Sciatic nerve (tissue), 2 donors: ENCODE measurements at places on chromosomes 6 and 20.

DNA sequence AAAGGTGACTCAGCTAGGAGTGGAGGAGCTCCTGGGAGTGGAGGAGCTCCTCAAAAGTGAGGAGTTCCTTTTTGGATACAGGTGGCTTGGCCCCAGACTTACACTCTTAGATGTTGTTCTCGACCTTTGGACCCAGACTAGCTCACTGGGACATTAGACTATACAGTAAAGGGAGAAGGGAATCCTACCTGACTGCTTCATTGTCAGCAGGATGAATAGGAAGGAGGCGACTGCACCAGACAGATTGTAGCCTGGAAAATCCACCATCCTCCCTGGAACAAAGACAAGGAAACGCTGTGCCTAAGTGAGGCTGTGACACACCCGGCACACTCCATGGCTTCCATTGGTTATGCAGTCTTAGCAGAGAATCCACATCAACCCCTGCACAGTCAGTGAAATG lies at the start of gene BTNL2:
TSS of gene BTNL2 (minus strand) at position 325 of the 400 bp plus-strand sequence. CDS start at position 267, 58 bp downstream.
- no peak for DNase-seq

- no peak for DNase-seq
Measured at GRCh38 chr20:11296221-11296620, 621.5 kb upstream of the BTBD3 start.

GRCh38 chr6:163347021-163347446 lies 67.5 kb upstream of the QKI start:
- DNase-seq, result no peak

GRCh38 chr6:138371452-138371711 lies 6.3 kb upstream of the SMIM28 start:
- no peak for DNase-seq

GRCh38 chr20:50067461-50067860 lies 45.5 kb downstream of the UBE2V1 start:
- DNase-seq, result no peak

- DNase-seq, result no peak
Measured at GRCh38 chr20:445514-446336, 16.6 kb downstream of the TBC1D20 start.

- no peak for DNase-seq
Measured at GRCh38 chr20:11791835-11792567, 125.7 kb upstream of the BTBD3 start.

- DNase-seq, result no peak
Measured at GRCh38 chr6:146149770-146150169, 120.9 kb downstream of the GRM1 start.

DNA sequence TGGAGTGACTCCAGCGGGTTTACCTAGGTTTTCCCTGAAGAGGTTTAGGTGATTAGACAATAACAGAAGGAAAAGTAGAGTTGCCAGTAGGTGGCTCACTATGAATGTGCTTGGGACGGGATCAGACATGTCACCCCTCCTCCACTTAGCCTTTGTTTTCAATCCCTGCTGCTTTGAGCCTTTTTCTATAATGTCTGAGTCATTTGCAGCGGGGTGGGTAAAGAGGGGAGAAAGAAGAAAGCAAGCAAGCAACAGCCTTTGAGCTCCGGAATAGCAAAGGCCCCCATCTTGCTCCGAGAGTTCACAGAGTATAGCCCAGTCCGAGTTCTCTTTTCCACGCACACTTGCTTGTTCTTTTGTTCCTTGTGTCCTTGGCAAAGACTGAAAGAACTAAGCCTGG lies 129.1 kb downstream of the PACRG start:
- DNase-seq, result no peak

DNA sequence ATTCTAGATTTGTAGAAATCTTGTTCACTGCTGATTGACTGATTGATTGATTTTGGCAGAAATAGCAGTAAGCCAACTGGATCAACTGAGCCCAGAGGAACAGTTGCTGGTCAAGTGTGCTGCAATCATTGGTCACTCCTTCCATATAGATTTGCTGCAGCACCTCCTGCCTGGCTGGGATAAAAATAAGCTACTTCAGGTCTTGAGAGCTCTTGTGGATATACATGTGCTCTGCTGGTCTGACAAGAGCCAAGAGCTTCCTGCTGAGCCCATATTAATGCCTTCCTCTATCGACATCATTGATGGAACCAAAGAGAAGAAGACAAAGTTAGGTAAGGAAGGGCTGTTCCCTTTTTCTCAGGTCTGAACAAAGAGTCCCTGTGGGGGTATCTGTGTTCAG lies 31.2 kb downstream of the TREML1 start:
- no peak for DNase-seq

DNA sequence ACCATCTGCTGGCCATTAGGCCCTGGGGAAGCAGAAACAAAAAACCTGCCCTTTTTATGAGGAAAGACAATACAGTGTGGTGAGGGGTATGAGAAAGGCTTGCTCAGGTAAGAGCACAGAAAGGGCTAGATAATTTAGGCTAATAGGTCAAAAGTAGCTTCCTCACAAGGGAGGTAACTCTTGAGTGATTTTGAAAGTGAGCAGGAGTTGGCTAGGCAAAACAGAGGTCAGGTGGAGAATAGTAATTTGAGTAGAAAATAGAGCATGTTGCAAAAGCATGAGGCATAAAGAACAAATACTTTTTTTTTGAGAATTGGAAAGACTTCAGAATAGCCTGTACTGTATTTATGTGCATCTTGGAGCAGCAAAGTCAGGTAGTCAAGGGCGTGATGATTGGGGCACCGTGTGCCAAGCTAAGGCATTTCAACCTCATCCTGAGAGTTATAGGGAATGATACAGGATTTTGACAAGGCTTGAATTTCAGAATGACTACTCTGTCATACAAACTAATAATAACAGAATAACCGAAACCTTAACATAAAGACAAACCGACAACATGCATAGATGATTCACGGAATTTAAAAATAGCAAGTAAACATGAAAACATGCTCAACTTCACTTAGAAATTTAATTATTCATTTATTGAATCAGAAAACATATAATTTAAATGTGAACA lies 123.0 kb upstream of the ENPP5 start:
- DNase-seq, result no peak

GRCh38 chr6:53960311-53960710 lies 150.9 kb upstream of the MLIP start:
- no peak for DNase-seq

DNA sequence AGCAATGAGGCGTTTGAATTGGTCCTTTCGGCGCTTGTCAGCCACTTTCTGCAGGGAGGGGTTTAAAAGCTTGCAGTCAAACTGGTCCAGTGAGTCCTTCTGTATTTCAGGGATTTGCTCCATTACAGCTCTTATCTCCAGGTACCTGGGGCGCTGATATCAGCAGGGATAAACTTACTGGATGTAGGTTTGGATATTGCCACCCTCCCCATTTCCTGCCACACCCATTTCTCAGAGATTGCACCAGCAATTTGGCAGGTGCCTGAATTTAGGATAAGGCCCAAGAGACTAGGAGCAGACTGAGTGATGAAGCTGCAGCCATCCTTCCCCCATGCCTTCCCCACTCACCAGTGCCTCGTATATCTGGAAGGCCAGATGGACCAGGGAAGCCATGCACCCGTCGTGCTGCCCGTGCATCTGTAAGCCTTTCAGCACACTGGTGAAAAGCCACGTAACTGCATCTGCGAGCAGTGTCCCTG lies 7.6 kb downstream of the POLR1C start:
- no peak for DNase-seq

GRCh38 chr6:35142588-35143569 lies 1.7 kb upstream of the TCP11 start:
- no peak for DNase-seq

GRCh38 chr6:88683734-88684133 lies 279.7 kb downstream of the RNGTT start:
- no peak for DNase-seq

DNA sequence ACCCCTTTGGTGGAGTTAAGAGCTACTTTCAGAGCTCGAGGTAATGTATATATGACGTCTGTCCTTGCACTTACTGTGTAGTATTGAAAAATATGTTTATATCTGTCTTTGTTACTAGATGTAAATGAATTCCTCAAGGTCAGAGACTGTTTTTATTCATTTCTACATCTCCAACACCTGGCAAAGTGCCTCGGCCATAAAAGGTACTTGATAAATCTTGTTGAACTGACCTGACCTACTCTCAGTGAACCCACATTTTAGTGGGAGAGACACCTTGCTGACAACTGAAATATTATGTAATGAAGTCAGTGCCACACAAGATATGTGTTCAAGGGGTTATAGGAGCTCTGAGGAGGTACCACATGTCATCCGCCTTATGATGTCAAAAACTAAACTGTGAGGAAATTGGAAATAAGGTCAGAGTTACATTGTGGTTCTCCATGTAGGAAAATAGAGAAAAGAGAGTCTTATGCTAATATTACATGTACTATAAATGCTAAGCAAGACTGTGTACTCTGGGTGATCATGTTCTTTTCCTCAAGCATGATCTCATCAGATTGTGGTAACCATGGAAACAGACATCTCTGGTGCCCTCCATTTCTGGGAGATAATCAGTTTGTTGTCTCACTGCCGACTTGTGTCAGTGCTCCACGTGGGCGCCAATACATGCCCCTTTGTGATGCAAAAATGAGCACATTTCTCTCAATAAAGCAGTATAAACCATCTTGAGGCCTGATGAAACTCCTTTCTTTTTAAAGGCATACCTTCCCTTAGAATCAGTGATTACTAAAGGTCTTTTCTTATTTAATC lies 5.7 kb upstream of the TMEM30A start:
- no peak for DNase-seq

GRCh38 chr6:157248264-157248663 lies 75.1 kb downstream of the TMEM242 start:
- no peak for DNase-seq

DNA sequence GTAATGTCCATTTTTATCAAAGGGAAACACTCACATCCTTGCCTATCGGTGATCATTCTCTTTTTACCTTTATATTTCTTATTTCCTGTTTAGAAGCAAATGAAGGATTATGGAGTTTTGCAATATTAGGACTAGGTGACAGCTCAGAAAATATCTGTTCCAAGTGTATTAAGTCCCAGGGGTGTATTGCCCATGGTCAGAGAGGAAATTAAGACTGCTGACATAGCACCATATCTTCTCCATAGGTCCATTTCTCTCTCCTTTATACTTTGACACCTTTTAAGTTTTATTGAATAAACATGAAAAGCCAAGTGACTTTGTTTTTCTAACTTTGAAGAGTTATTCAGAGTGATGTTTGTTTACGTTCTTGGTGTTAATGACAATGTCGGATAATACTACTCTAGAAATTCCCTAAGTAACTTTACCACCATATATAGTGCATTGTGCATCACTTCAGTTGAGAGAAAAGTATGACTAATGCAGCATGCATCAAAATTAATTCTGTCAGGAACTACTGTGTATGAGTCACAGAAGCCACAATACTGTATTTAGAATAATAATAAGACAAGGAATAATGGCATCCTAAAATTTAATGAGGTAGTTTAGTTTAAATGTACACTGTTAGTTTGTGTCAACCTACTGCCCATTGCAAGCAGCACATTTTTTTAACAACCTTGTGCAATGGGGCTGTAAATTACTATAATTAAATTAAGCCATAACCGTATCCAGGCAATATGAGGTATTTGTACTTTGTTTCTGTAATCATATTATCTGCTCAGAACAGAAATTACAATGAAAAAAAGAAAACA lies 474.4 kb upstream of the RNF217 start:
- no peak for DNase-seq

GRCh38 chr6:24831771-24832716 lies 33.3 kb upstream of the ARMH2 start:
- no peak for DNase-seq

GRCh38 chr20:54019127-54019526 lies 51.3 kb downstream of the BCAS1 start:
- DNase-seq, result no peak

DNA sequence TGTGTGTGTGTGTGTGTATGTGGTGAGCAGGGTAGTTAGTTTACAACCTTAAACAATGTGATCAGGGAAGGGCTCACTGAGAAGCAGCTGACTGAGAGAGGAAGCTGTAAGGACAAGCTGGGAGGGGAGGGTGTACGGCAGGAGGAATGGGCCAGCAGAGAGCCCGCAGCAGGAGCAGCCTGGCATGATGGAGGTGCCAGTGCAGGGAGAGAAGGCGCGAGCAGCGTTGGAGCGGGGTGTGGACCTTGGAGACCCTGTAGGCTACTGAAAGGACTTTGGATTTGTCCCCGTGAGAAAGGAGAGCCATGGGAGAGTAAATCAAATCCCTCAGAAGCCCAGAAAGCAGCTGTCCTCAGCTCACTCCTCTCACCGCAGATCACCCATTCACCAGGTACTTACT lies 18.5 kb downstream of the FAM209B start:
- DNase-seq, result no peak

GRCh38 chr20:38604873-38605303 lies 3.3 kb downstream of the ARHGAP40 start:
- DNase-seq, result no peak

GRCh38 chr20:62122654-62123449 lies 577 bp downstream of the LSM14B start:
- peak; percentile 71 for DNase-seq

DNA sequence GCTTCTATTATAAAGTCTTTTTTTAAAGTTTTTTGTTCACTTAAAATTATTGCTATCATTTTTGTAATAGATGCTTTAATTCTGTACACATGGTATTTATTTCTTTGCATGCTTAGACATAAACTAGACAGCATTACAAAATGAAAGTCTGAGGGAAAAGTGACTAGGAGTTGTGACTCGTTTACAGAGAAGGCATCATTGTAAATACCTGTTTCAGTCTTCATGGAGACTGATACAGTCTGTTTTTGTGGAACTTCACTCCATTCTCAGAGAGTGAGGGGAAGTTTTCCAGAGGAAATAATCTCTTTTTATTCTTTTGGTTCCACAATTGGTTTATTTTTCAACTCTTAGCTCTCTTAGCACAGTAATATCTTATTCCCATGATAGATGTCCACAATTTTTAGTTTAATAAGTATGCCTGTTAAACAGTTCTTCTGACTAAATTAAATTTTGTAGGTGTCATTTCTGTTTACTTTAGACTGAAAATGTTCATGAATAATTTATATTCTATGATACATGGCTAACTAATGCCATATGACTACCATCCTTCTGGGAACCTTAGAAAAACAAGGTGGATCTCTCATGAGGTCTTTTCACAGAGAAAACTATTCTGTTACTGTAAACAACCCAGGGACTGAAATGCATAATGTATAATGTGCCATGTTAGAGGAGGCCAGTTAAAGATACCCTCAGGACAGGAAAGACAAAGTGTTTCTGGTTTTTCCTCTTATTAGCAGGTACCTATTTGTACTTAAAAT lies 69.2 kb downstream of the MYO6 start:
- no peak for DNase-seq

DNA sequence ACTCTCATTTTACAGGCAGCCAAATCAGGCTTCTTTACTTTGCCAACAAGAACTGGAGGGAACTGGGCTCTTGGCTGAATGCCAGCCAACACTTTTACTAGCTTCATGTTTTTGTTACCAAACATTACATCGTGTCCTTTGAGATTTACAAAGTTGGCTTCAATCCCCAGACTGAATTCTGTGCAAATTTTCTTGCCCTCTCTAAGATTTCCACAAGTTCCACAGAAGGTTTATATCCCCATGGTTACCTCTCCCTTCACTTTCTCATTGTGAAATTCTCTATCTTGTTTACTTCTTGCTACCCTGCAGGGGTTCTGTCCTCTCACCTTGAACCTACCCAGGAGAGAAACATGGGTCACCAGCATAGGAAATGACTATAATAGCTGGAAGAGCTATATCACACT lies 37.6 kb upstream of the PLCB1 start:
- DNase-seq, result peak; percentile 82

GRCh38 chr6:42095776-42096541 lies 45.6 kb downstream of the TAF8 start:
- DNase-seq, result no peak

- DNase-seq, result no peak
Measured at GRCh38 chr6:11683871-11684270, 94.7 kb downstream of the ADTRP start.

- DNase-seq, result no peak
Measured at GRCh38 chr6:18412068-18412467, 24.9 kb downstream of the RNF144B start.
